ENCODE measurements at places on chromosomes 5 and 9.

- DNase-seq, result no peak
Measured at GRCh38 chr9:20625003-20625349, 2.7 kb upstream of the MLLT3 start.

DNA sequence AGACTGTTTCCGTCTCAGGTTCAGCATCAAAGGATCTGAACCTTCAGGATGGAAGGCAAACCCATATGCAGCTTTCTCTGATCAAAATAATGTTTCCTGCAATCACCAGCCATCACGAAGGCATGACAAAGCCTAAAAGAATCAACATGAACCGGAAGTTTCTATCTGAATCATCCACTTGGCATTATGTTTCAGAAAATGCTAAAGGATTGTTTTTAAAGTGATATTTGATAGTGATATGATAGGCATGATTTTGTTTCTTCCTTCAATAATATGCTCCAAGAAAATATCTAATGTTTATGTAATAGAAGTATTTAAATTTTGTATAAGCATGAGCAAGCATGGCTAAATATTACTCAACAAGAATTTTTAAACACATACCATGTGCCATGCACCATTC lies 219.6 kb downstream of the PLK2 start:
- DNase-seq, result no peak

DNA sequence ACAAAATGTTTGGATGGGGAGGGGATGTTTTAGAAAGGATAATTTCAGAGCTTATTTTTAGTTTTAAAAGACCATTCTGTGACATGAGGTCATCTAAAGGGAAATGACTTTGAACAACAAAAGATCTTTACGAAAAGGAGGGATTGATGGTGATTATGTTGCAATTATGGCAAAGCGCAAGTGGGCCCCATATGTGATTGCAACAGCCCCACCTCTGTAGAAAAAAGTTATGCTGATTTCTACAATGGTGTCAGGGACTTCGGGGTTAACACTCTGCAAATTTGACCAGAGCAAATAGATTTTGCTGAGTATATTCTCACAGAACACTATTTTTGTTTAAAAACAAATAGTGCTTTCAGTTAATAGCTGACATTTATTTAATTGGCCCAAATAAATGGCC lies 312.8 kb downstream of the NSG2 start:
- DNase-seq, result no peak

DNA sequence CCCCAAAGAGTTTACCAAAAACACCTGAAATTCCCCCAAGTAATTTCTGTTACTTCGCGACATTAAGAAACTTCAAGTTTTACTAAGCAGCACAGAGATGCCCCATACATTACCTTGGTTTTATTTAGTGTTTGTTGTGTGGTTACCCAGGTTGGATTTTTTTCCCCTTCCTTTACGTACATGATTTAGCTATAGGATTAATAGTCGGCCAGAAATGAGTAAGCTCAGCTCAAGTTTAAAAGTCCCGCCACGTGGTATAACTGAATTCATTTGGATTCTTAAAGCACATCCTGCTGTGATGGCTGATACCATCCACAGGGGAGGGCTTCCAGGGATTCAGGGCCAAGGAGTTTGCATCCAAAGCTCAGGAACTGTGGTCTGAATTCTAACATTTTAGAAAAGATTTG lies 75.9 kb downstream of the DAP start:
- DNase-seq, result no peak

GRCh38 chr9:129400001-129400970 lies 220.6 kb downstream of the C9orf50 start:
- DNase-seq, result no peak

- no peak for DNase-seq
Measured at GRCh38 chr9:72794946-72795345, 157.9 kb downstream of the ALDH1A1 start.

- no peak for DNase-seq
Measured at GRCh38 chr9:137115394-137116026, 977 bp upstream of the DPP7 start.

DNA sequence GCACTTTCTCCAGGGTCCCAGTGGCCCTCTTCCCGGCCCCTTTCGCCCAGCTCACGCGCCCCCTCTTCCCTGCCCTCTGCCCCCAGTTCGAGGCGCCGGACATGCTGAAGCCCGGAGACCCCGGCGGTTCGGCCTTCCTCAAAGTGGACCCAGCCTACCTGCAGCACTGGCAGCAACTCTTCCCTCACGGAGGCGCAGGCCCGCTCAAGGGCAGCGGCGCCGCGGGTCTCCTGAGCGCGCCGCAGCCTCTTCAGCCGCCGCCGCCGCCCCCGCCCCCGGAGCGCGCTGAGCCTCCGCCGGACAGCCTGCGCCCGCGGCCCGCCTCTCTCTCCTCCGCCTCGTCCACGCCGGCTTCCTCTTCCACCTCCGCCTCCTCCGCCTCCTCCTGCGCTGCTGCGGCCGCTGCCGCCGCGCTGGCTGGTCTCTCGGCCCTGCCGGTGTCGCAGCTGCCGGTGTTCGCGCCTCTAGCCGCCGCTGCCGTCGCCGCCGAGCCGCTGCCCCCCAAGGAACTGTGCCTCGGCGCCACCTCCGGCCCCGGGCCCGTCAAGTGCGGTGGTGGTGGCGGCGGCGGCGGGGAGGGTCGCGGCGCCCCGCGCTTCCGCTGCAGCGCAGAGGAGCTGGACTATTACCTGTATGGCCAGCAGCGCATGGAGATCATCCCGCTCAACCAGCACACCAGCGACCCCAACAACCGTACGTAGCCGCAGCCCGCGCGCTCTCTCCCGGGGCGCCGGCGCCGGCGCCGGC lies 1.0 kb downstream of the PRDM6 start:
- DNase-seq, result peak; percentile 22

DNA sequence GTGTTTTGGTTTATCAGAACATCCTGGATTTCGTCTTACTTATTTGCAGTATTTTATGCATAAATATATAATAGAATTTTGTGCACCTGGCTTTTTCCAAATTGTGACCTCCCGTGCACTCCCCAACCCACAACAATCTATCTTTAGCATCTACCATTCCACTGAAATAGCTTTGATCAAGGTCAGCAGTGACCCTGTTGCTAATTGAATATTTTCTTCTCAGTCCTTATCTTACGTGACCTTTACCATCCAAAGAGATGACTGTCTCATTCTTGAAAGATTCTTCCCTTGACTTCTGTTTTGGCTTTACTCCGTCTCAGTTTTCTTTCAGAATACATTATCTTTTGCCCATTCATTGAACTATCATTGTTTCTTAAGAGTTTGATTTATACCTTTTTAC lies 18.4 kb downstream of the NDUFS4 start:
- DNase-seq, result no peak

DNA sequence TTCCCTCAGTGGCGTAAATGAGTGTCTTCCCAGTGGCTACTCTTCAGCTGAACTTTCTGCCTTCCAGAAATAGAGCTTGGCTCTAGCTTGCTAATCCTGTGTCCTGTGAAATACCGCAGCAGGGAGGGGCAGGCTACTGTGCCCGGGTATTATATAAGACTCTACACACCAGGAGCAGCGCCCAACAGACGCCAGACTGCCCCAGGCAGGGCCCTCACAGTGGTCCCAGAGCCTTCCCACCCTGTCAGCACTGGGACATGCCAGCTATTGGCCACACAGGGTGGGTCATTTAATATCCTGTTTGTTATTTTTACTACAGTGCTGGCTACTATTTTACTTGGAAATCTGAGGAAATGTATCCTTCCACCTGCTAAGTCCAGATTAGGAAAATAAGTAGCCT lies 121.0 kb downstream of the FEM1C start:
- DNase-seq, result no peak

DNA sequence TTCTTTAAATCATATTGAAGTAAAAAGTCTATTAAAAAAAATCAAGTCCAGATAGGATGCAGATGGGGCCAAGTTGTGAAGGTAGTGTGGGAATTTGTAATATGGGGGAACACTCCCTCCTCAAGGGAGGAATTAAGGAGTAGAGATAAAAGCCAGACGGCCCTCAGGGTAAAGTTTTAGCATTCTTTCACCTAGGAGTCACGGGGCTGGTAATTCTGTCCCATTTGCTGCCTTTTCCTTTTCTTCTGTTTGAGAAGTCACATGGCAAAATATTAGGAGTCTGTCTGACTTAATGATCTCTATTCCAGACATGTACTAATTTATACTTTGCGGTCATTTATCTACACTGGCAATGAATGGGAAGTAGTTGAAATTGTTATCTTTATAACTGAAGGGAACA lies 61.9 kb downstream of the SNX24 start:
- no peak for DNase-seq

DNA sequence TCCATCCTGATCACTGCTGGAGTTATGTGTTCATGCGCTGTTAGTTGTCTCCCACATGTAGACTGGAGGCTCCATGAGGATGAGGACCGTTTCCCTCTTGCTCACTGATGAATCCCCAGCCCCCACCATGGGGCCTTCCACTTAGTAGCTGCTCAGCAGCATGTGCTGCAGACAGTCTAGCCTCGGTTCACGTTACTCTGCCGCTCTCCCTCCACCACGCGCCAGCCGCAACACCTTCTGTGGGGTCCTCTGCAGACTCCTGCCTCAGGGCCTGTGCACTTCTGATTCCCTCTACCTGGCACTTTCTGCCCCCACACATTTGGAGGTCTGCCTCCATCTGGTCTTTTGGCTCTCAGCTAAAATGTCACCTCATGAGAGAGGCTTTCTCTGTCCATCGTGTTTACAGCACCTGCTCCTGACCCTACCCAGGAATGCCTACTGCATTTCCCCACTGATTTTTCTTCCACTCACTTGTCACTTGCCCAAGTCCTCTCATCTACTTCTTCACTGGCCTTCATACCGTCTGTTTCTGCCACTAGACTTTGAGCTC lies 36.3 kb downstream of the STK10 start:
- no peak for DNase-seq

GRCh38 chr5:68319706-68320412 lies 104.3 kb downstream of the PIK3R1 start:
- DNase-seq, result no peak

DNA sequence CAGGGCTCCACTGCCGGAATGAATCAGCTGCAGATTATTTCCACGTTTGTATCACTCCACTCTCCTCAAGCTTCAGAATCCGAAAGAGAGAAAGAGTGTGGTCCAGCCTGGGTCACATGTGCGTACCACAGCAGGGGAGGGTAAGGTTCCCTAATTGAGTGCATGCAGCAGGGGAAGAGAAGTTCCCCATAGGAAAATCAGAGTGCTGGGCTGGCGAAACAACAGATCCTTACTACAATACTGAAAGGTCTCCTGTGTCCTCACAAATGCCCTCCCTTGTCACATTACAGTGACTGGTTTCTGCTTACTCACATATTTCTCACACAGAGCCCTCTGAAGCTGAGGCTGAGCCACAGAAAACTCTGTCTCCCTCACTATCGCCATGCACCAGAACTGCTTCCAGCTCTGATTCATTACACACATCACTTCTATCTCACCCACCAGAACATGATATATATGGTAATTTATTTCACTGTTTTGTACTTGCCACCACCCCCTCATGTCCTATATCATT lies 532.2 kb upstream of the TUSC1 start:
- no peak for DNase-seq

DNA sequence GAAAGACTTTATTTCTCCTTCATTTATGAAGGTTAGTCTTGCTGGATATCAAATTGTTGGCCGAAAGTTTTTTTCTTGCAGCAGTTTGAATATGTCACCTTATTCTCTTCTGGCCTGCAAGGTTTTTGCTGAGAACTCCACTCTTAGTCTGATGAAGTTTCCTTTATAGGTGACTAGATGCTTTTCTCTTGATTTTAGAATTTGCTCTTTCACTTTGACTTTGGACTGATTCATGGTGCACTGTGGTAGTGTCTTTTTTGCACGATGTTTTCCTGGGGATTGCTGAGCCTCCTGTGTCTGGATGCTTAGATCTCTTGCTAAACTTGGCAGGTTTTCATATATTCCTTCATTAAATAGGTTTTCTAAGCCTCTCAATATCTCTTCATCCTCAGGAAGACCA lies 12.4 kb downstream of the AHRR start:
- DNase-seq, result no peak

GRCh38 chr5:23675456-23675855 lies 168.0 kb downstream of the PRDM9 start:
- DNase-seq, result no peak

GRCh38 chr5:45376417-45376816 lies 319.8 kb downstream of the HCN1 start:
- DNase-seq, result no peak

DNA sequence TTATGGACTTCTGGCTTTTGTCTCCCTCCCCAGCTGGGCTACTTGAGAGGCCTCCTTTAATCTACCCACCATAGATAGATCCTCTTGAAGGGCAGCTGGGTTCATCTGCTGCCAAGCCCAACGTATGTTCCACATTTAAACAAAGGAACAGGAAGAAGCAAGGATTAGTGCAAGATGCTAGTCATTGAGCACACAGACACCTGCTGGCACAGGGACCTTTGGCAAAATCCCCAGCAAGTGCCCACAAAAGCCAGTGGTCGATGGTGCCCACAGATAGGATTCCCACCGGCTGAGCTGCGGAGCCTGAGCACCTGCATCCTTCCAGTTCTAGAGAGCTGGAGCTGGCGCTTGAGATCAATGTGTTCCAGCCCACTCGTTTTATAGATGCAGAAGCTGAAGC lies 57.7 kb upstream of the SHB start:
- DNase-seq, result peak; percentile 10

DNA sequence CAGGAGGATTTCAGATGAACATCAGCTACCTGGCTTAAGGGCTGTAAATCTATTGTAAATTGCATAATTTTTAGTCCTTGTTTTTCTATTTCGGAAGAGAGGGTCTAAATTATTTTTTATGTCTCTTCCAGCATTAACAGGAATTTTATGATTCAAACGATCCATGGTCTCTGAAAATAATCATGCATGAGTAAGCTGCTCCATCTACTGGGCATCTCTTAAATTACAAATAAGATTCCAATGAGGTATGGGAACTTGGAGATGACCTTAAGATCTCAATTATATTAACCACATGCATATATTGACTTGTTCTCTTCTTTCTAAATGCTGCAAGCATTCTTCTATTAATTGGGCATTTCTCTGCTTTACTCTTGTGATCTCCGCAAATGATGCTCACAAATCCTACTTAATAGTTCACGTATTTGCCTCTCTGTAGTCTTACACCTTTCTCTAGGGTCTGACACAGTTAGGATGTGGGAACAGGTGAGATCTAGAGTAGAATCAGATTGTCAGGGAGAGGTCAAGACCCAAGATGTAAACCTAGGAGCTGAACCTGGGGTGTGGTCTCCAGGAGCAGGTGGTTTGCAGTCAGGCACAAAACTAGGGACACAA lies 86.9 kb downstream of the NUDT12 start:
- DNase-seq, result no peak

- DNase-seq, result no peak
Measured at GRCh38 chr5:168104350-168104749, 187.1 kb upstream of the WWC1 start.

DNA sequence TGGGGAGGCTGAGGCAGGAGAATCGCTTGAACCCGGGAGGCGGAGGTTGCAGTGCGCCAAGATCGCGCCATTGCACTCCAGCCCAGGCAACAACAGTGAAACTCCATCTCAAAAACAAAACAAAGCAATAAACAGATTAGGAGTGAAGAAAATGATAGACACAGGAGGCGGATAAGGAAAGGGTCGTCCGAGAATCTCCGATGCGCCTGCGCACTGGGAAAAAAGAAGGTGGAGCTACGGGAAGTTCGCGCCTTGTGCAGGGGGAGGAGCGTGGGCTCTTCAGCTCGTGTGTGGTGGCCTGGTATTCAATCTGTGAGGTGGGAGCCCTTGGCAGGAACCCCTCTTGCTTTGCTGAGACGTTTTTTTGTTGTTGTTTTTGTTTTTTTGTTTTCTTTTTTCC lies 47.3 kb downstream of the GNA14 start:
- no peak for DNase-seq

- no peak for DNase-seq
Measured at GRCh38 chr5:56951126-56951945, 587 bp downstream of the MIER3 start.

Data from NCI-H510A (cell line).